ENCODE measurements at places on chromosomes 6 and 20.

- no peak for DNase-seq
Measured at GRCh38 chr6:16184551-16184950, 53.8 kb upstream of the GMPR start.

DNA sequence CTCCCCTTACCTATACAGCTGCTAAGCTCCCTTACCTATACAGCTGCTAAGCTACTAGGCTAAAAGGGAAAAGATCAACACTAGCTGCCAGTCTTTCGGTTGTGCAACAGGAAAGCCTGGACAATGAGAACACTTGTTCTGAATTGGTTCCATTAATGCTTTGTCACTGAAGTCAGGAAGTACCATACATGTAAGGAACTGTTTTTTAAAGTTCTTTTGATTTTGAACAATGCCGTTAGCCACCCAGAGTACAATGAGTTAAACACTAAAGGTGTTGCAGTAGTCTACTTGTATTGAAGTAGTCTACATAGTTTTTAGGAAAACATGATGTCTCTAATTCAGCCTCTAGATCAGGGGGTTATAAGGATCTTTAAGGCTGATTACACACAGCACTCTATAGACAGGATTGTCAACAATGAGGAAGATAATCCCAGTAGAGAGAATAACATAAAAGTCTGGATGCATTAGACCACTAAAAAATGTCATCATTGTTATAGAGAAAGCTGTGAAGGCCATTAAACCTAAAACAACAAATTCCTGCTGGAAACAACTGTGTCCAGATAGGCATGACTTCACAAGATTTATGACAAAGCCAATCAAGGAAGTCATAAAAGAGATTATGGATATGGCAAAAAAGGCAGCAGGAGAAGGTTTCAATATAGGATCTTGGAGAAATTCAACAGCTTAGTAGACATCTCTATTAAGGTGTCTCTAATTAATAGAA lies 306.3 kb downstream of the PHF3 start:
- DNase-seq: no peak

- DNase-seq: no peak
Measured at GRCh38 chr6:116384727-116385458, 14.1 kb downstream of the DSE start.

DNA sequence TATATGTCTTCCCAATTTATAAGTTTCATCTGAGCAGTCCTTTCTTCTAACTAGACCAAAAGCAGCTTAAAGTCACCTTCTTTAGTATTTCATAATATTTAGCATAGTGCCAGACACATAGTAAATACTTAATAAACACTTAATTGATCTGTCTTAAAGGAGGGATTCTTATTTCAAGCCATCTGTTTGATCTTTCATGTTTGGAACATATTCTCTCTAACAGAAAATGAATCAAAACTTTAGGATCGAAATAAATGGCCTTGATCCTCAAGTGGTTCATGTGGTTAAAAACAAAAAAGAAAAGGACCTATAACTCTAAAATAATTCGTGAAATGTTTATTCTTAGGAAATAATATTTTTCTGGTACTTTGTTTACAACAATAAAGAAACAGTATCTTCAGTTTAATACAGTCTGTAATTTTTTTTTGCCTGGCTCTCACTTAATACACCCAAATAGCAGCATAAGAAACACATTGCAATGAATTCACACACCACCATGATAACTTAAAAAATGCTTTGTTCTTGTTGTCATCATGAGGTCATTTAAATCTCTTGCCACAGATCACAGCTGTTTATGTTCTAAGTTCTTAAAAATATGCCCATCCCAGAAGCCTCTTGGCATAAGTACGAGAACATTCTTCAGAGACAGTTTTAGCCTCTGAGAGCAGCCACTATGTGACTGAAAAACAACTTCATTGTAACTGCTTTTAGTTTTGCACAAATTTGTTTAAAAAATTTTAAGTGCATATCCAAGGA lies 48.1 kb downstream of the ESF1 start:
- DNase-seq: no peak

DNA sequence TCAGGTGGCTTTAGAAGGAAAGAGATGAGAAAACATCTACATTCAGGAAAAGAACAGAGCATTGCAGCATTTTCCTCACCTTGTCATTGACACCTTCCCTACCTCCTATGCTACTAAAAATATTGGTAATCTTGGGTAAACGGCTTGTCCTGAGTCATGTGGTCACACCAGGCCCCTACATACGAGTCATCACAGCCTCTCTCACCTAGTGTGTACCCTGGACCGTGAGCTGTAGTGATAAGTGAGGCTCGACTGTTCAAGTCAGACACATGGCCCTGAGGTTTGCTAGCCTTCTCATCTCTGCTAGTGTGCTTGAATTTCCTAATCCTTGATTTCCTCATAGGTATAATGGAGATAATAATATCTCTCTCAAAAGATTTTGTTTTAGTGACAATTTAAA lies 29.6 kb upstream of the TMEM244 start:
- DNase-seq: no peak

DNA sequence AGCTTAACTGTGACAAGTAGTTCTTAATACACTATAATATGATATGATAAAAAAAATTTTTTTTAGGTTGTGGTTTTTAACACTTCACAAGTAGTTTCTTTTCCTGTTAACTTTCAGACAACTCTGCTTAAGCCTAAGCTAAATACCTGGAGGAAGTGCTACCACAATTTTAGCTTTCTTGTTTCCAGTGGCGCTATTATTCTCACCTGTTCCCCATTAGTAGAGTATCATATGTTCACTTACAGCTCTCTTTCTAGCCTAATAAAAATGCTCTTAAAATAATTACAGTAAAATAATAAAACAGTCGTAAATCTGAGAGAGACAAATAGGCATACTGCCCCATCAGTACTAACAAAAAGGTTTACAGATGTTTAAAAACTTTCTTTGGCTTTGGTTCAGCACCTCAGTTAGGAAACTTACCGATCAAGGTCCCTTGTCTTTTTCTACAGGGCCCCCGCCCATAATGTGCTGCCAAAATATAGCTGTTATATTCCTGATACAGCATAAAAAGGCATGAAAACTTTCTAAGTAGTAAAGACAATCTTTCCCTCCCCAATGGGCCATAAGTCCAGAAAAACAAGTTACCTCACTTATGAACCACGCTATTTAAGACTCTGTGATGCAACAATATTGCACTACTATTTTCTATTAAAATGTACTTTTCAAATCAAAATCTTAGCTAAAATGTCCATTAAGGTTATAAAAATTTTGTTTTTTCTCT lies 57.9 kb downstream of the SESN1 start:
- DNase-seq: no peak

DNA sequence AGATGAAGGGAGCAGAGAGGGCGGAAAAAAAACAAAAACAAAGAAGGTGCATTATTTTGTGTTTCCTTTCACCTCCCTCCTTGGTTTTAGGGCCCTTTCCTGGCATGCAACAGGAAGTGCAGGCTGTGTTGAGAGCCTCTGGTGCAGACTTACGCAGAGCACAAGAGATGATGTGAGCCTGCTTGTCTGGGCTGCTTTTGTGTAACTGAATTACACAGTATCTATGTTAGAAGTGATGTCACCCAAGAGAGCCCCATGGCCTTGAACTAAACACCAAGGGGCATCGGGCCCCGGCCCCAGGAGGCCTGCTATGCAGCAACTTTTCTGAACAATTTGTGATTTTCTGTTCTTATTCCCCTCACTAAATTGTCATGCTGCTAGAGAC lies 25.5 kb downstream of the GNAS start:
- no peak for DNase-seq

DNA sequence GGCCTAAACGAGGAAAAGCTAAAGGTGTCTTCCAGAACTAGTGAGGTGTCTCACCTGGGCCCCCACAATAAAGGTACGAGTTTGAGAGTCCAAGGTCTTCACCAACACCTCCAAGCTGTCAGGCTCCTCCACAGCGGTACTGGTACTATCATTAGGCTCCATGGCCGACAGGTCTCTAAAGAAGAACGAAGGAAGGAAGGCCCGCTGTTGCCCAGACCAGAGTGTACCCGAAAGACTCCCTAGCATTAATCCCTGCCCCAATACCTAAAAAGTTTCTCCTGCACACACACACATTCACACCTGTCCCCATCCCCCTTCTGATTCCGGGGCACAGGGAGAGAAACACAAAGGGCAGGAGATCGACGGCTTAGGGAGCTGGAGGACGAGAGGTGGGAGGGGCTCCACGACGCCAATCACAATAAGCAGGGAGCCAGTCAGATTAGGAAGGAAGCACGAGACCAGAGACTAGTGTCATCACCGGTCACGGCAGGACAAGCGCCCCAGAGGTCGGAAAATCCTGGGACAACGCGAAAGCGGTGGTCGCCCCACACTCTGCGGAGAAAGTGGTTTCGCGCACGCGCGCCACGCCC lies 764 bp downstream of the BAG6 start:
- no peak for DNase-seq

DNA sequence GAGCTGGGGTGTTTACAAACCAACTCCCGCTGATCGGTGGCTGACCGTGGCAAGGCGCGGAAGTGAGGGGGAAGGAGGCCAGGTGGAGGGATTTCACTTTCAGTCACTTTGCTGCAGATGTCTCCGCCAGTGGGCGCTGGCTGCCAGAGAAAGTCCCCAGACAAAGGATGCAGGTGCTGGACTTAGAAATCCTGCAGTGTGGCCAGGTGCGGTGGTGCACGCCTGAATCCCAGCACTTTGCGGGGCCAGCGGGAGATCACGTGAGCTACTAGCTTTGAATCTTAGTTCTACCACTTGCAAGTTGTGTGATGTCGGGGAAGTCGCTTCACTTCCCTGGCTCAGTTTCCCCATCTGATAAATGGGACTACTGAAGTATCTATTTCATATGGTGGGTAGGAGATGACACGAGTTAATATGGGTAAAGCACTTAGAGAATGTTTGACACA lies 180.4 kb downstream of the ZNF217 start:
- DNase-seq: peak; percentile 1

GRCh38 chr6:97064578-97064977 lies 140.1 kb downstream of the KLHL32 start:
- DNase-seq: no peak

GRCh38 chr6:12081771-12082170 lies 69.7 kb downstream of the HIVEP1 start:
- DNase-seq: no peak

GRCh38 chr20:48823960-48824498 lies 3.8 kb downstream of the PREX1 start:
- DNase-seq: peak; percentile 27

DNA sequence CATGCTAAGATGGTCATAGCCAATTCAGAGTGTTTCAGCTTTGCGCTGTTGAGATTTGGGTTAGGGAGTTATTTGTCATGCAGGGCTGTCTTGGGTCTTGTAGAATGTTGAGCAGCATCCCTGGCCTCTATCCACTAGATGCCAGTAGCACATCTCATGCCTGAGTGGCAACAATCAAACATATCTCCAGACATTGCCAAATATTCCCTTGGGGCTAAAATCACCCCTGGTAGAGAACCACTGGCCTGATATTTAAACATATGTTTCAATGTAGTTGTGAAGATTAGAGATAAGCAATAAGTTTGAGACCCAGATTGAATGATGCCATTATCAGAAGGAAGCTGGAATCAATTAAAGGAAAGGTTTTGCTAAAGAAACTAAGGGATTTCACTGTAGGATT lies 463.3 kb downstream of the DOK5 start:
- no peak for DNase-seq

DNA sequence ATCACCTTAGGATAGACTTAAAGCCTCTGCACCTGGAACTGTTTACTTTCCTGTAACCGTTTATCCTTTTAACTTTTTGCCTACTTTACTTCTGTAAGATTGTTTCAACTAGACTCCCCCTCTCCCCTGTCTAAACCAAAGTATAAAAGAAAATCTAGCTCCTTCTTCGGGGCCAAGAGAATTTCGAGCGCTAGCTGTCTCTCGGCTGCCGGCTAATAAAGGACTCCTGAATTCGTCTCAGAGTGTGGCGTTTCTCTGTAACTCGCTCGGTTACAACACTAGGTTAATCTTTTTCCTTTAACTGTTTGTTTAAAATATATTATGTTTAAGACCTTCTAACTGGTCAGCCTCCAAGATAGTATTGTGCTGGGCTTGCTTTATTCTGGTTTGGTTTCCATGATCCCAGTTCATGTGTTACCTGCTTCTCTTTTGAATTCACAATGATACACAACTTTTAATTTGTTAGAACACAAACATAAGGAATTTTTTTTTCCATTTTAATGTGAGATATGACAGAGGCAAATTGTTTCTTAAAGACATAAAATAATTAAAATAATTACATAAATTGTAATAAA lies 8.7 kb upstream of the NQO2 start:
- no peak for DNase-seq

DNA sequence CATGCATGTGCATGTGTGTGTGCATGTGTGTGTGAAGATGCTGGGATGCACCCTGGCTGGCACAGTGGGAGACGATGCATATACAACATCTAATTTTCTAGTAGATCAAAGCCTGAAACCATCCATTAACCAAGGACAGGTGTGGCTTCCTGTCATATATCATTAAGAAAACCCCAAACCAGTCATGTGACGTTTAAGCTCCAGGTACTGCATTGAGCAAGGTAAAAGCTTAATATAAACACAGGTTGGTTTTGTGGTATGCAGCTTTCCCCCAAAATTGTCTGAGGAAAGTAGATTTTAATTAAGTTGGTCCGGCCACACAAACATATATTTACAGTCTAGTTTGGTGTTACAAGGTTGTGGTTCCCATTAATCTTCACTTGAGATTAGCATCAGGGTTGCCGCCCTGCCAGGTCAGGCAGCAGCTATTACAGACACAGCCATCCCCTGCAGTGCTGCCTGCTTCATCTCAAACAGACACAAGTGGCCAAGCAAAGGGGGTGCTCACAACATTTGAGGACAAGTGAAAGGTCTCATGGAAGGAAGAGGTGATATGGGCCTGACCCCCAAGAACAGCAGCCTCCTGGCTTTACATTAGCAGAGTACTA lies 48.6 kb upstream of the NAA20 start:
- DNase-seq: no peak

DNA sequence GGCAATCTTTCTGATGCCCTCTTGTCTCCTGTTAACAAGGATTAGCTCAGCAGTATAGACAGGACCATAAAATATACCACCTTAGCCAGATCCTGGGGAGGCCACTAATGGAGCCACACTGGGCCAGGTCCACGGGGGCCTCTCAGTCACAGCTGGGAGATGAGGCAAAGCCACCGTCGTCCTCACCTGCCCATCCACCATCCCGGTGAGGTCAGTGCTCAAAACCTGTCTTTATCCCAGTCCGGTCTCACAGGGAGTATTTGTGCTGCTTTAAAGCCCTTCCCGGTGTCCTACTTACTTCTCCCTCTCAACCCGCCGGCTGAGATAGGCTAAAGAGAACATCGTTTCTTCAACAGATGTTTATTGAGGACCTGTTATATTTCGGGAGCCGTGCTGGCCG lies 104.3 kb downstream of the EDN3 start:
- no peak for DNase-seq

GRCh38 chr6:7992002-7992815 lies 72.0 kb downstream of the BLOC1S5 start:
- no peak for DNase-seq

GRCh38 chr6:92847988-92848387 lies 571.4 kb downstream of the EPHA7 start:
- DNase-seq: no peak

- DNase-seq: peak; percentile 6
Measured at GRCh38 chr20:32333181-32333987, 24.7 kb upstream of the ASXL1 start.

GRCh38 chr6:51934098-51934497 lies 153.3 kb downstream of the PKHD1 start:
- no peak for DNase-seq

- no peak for DNase-seq
Measured at GRCh38 chr6:166461821-166462460, 79.2 kb upstream of the MPC1 start.
